ENCODE measurements at places on chromosomes 7 and 10.

GRCh38 chr10:12444981-12445700, 95.8 kb downstream of the CAMK1D start:
- no peak for DNase-seq

- DNase-seq = peak; percentile 64
These were observed 14.6 kb upstream of the FKBP9 start for GRCh38 chr7:32942415-32943251.

GRCh38 chr10:128166151-128166550, 39.9 kb upstream of the MKI67 start:
- no peak for DNase-seq

GRCh38 chr7:34224281-34224680, 318.9 kb downstream of the BMPER start:
- DNase-seq = no peak

DNA sequence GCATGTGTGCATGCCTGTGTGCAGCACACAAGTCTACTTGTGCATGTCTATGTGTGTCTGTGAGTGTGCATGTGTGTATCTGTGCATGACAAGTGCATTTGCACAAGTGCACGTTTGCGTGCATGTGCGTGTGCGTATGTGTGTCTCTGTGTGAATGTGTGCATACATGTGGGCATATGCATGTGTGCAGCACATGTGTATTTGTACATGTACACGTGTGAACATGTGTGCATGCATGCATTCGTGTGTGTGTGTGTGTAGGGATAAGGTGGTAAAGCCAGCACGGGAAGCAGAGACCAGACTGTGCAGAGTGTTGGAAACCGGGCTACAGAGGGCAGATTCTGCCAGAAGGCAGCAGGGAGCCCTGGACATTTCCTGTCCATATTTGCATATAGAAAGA, 35.9 kb upstream of the GNA12 start:
- no peak for DNase-seq

- DNase-seq = no peak
These were observed 53.6 kb downstream of the PIK3AP1 start for GRCh38 chr10:96666741-96667140.

- no peak for DNase-seq
These were observed 22.6 kb upstream of the DLG5 start for GRCh38 chr10:77949167-77949566.

DNA sequence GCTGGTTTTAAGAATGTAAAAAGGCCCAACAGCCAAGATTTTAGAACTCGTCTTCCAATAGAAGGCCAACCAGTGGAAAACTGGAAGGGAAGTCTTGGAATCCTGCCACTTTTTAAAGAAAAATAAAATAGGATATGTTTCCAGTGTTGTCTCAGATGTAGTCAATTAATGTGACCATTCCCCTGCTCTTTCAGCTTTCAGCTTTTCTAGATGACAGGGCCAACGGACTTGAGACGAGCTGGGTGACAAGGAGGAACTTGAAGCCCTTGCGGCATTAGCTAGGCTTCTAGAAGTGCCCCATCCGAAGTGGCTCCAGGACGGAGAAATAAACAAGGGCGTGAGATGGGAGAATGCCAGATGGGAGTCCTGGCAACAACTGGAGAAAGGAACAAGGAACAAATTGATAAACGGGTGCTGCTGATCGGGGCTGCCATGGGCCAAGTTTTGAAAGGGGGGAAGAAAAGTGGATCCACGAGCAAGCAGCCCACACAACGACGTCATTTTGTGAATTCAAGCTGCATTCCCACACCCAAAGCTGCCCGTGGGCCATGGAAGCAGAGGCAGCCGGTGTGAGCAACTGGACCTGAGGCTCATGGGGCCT, 42.3 kb downstream of the CTBP2 start:
- DNase-seq = no peak

GRCh38 chr7:115099906-115100305, 178.0 kb downstream of the MDFIC start:
- DNase-seq = no peak

DNA sequence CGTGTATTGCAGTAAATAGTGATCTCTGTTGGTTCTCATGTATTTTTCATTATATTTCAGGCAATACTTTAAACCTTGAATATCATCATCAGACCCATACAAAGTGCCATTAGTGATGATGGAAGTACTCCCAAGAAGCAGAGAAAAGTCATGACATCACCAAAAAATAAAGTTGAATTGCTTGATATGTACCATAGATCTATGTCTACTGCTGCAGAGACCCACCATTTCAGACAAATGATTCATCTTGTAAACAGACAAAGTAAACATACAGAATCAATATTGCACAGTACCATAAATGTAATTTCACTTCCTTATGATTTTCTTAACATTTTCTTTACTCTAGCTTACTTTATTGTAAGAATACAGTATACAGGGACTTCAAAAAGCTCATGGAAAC, 347.8 kb downstream of the IPMK start:
- DNase-seq = no peak

DNA sequence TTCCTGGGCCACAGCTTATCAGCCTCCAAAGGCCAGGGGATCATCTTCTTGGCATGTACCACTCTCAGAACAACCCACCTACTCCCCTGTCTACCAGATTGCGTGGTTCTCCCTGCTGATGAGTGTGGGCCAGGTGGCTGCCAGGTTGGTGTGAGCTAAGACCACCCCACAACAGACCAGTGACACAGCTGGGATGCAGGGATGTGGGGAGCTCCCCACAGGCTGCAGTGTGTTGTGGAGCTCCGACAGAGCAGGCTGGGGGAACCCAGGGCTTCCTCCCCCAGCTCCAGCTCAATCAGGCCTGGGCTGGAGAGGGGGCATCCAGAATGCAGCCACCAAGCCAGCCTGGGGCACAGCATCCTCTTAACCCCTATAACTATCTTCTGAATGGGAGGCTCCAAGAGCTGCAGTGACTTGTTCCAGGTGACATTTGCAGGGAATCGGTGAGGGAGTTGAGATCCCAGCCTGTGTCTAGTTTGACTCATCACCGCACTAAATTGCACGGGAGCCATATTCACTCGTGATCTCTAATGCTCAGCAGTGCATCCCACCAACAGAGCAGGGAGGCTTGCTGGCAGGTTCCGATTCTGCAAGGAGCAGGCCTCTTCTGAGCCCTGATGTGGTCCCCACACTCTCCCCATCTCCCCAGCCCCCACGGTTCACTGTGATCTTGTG, 596 bp upstream of the GDF2 start:
- no peak for DNase-seq

DNA sequence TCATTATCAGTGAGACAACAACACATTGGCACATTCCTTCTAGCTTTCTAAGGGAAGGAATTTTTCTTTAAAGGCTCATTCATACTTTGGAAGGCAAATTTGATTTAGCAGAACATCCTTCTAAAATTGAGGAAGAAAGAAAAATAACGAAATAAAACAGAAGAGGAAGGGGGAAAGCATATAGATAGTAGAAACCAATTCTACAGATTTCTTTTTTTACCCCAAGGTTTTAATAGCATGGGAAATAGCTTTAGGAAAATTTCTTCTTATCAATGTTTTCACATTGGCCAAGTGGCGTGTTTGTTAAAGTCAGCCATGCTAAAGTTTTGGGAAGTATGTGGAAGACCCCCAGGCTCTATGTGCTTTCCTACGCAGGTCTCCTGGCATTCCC, 35.7 kb downstream of the MACROH2A2 start:
- DNase-seq = no peak
